ENCODE measurements at places on chromosomes 16 and 17.

- no peak for DNase-seq
Measured at GRCh38 chr17:6067060-6067459, 3.1 kb upstream of the WSCD1 start.

DNA sequence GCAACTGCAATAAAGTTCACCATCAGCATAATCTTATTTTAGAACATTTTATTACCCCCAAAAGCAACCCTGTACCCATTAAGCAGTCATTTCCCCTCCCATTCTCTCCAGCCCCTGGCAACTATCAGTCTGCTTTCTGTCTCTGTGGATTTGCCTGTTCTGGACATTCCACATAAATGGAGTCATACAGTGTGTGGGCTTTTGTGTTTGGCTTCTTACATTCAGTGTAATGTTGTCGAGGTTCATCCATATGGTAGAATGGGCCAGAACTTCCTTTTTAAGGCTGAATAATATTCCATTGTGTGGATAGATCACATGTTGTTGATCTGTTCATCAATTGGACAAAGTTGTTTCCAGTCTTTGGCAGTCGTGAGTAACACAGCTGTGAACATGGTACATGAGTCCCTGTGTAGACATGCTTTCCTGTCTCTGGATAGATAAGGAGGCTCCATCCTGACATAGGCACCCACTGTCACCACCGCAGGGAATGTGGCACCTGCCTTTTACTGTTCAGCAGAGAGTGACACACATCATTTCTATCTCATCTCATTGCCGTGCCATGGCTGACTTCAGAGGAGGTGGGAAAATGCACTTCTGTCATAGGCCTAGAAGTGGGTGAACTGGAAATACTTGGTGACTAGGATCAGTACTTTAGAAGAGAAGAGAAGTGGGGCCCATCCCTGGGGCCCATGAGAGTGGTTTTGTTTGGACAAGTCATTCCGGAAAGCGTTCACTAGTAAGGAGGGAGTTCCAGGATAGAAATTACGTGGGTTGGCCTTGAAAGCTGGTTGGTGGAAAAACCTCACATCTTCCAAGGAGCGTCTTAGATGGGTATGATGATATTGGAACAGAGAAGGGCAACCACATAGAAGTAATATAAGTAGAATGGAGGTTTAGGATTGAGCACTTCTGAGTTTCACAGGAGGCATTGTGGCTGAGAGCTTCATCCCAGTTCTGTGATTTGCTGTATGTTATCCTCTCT is 25.8 kb downstream of the EPN2 start:
- no peak for DNase-seq

DNA sequence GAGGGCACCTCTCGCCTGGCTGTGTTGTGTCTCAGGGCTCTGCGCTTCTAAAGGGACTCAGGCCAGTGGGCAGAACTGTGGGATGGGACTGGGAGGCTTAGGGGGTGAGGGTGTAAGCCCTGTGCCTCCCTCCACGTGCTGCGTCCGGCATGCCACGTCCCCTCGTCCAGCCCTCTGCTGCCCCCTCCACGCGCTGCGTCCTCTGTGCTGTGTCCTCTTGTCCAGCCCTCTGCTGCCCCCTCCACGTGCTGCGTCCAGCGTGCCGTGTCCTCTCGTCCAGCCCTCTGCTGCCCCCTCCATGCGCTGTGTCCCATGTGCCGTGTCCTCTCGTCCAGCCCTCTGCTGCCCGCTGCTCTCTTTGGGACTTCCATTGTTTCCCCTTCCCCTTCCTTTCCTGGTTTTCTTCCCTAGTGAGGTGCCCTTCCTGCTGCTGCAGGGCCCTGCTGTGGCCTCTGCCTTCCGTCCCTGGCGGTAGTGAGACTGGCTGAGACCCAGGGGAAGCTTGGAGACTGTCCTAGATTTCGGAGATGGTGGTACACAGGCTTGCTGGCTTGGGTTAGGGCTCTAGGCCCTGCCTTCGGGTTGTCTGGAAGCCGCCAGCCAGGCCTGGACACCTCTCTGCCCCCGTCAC is 6.4 kb upstream of the ZNF750 start:
- no peak for DNase-seq

GRCh38 chr17:1229349-1229899 is 40.8 kb upstream of the BHLHA9 start:
- peak; percentile 33 for DNase-seq

GRCh38 chr17:2950846-2951245 is 112.6 kb downstream of the OR1D5 start:
- DNase-seq: no peak

- DNase-seq: no peak
Measured at GRCh38 chr17:42997390-42997983, 732 bp upstream of the RPL27 start.

DNA sequence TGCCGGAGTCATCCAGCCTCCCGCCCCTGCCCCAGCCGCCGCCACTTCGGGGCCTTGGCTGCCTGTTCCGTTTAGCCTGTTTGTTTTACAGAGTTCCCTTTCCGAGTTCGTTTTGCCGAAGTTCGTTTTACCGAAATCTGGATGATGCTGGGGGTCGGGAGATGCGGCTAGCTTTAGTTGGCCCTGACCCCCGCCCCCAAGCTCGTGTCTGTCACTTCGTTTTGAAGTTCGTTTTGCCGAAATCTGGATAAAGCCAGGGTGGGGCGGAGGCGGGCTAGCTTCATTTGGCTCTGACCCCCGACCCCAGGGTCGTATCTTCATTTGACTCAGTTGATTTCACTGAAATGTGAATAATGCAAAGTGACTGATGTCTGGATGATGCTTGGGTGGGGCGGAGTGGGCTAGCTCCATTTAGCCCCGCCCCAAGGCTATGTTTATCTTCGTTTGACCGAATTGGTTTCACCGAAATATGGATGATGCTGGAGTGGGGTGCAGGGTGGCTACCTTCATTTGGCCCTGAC is 591 bp downstream of the PSMD7 start:
- DNase-seq: no peak

DNA sequence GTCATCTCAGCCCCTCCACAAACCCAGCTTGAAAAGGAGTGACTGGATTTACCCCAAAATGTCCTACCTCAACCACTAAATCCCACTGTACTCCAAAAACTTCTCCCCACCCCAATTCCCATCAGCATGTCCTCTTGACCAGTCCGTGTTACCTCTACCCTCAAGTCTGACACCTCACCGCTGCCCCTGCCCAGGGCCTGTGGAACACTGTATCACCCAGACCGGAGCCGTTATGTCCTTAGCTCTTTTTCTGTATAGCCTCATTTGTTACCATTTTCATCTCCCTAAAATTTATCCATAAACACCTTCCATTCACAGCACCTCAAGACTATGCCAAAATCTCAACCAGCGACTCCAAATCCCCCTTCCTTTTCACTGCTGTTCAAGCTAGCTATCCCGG is 2.4 kb downstream of the PHF23 start:
- DNase-seq: no peak

DNA sequence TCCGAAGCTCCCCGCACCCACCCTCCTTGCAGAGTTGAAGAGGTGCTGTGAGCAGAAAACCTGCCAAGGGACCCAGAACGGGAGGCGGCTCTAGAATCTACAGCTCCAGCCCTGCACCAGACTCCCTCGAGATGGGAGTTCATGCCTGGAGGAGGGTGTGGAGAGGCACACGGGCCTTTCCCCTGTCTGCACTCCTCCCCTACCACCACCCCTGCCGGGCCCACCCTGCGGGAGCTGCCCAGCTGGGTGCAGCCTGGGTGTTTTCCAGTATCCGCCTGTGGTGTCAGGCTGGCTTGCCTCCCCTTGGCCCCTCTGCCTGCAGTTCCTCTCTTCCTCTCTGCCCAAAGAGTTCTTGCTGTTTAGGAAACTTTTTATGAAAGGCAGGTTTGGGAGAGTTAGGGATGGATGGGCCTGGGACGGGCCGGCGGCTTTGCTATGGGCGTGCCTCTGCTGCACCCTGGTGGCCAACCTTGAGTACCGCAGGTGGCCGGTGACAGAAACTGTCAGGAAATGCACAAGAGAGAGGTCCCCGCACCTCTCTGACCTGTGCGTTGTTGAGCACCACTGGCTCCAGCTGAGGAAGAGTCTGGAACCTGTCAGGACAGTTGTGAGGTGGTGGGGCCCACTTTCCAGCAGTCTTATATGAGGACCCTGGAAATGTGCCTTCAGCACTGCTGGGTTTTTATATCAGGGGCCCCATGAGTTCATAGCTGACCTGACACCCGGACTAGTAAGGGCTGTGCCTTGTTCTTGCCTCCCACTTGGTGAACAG is 354.1 kb downstream of the SEC14L1 start:
- peak; percentile 60 for DNase-seq

DNA sequence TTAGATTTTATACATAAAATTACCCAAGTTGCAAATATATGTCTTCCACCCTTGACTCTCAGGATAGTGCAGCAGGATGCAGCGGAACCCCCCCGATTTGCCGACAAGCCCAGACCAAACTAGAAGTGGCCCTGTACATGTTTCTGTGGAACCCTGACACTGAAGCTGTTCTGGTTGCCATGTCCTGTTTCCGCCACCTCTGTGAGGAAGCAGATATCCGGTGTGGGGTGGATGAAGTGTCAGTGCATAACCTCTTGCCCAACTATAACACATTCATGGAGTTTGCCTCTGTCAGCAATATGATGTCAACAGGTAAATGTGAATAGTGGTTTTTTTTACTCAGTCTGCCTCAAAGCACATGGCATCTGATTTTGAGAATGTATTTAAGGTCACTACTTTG is 70.7 kb downstream of the OMG start:
- no peak for DNase-seq

GRCh38 chr16:31214708-31215286 is 878 bp downstream of the TRIM72 start:
- no peak for DNase-seq

GRCh38 chr16:67967183-67967957 is 1.1 kb downstream of the SLC12A4 start:
- DNase-seq: no peak

GRCh38 chr17:21058098-21058893 is 15.5 kb upstream of the USP22 start:
- DNase-seq: no peak

GRCh38 chr17:19534562-19535149 is 1.0 kb downstream of the SLC47A1 start:
- DNase-seq: no peak

GRCh38 chr16:10189861-10190390 is 7.7 kb upstream of the GRIN2A start:
- no peak for DNase-seq

DNA sequence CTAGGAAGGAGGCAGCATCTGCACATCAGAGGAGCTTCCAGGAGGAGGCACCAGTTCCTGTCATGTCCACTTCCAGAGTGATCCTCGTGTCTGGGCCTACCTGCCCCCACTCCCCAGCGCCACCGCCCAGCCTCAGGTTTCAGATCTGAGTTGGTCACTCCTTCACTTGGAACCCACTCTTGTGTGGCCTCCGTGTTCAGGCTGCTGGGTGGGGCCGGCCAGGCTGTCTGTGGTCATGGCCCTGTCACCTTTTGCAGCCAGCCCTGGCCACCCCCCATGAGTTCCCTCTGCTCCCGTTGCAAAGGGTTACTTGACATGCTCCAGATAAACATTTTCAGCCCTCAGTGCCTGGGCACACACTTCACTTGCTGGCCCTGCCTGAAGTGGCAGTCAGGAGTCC is 26.6 kb upstream of the SPPL2C start:
- DNase-seq: no peak

DNA sequence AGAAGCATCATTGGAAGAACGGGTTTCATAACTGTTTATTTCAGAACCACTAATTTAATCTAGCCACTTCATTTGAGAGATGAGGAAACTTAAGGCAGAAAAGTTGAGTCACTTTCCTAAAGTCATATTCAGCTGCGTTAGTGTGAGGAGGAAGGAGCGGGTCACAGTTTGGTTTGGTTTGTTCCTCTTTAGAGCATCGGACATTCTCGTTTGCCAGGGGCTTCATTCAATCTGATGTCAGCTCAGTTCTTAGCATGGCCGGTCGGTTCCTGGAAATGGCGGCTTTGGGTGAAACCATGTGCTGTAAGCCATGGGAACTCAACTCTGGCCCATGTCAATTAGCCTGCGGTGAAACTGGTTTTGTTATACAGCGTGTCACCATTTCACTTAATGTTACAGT is 186.5 kb downstream of the LGALS9B start:
- DNase-seq: no peak

GRCh38 chr16:16864536-16864935 is 485.6 kb downstream of the NPIPA7 start:
- DNase-seq: no peak

GRCh38 chr17:21475571-21475970 is 99.4 kb downstream of the KCNJ12 start:
- no peak for DNase-seq

DNA sequence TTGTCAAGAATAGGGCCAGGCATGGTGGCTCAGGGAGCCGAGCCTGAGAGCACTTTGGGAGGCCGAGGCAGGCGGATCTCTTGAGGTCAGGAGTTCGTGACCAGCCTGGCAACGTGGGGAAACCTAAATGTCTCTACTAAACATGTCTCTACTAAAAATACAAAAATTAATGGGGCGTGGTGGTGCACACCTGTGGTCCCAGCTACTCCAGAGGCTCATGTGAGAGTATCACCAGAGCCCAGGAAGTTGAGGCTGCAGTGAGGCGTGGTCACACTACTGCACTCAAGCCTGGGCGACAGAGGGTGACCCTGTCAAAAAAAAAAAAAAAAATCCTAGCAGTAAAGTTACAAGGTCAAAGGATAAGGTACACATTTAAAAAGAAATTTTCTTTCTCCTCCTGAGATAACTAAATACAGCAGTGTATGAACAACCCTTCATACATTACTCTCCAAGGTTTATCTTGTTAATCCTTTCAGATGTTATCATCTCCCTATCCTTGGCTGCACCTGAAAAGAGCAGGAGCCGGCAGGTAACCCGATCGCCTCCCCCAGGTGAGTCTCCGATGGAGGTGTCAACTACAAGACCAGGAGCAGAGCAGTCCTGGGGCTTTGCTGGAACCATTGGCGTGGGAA is 122.3 kb downstream of the GOSR1 start:
- DNase-seq: no peak

- DNase-seq: no peak
Measured at GRCh38 chr16:27402964-27403600, 1.1 kb downstream of the IL21R start.

DNA sequence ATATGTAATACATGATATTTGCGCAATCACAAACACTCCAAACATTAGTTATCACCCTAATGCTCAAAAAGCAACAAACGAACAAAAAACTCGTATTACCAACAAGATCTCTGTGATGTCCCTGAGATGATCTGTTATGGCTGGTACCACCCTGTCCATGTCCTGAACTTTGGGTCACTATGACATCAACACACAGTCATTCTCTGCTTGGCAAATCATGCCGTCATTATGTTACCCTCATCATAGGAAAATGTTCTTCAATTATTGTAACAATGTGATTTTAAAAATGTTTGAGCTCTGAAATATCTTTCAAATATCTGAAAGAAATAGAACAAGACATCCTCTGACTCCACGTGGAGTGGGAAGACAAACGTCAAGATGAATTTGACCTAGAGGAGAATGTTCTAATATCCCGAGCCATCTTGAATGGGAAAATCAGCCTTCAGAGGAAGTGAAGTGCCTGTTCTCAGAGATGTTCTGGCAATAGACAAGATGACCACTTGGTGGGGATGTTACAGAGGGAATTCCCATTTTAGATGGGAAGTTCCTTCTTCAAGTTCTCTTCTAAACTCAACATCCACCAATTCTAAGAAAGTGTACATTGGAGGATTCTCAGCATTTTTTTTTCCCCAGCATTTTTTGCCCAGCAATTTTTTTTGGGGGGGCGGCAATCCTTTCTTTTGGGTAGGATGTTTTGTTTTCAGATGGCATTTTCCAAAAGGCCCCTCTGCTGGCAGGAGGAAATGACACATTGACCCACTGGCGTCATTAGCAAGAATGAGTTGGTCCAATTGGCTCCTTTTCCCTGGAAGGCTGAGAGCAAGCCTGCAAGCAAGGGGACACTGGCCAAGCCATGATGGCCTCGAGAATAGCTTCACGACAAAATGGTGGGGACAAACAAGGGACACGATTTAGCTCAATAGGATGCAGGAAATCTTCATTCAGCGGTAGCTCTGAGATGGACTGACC is 3.7 kb upstream of the HSD17B2 start:
- DNase-seq: peak; percentile 54
